ENCODE measurements at places on chromosomes 6 and 20. TPM values are rescaled to one million over a fixed set of nuclear protein-coding genes. Genes with fewer than 3 reads are reported as not detected.

RIPPLY2 gene
- not detected for total RNA-seq

DNA sequence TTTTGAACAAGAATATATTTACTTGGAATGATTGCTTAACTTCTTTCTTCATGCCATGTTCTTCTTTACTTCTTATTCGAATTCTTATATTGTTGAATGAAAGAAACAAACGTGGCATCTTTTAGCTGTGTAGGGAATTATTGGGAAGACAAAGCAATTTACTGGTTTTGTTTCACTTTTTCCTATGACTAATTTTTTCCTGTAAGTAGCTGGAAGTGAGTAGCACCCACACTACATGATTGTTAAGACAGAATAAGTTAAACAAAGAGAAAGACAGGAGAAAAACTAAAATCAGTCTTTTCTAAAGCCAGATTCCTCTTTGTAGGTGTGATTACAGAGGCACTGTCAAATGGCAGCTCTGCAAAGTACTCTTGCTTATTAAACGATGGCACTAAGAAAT, 593.4 kb downstream of the EYS start:
- H3K36me3 ChIP-seq: no peaks in the 10 kb centered on the region
- DNase-seq: no peak
- H3K4me3 ChIP-seq: no peak overlapping the region
- H3K27ac ChIP-seq: no peak overlapping the region
- no peaks in the 10 kb centered on the region for H3K27me3 ChIP-seq

ULBP2 gene
- total RNA-seq: not detected

INSM1 gene
- total RNA-seq: 0.17 TPM

All from spleen (tissue), 13 donors.